Activated naive CD4-positive, alpha-beta T cell (primary cell): ENCODE measurements at places on chromosomes 3 and 15.

GRCh38 chr3:52400275-52400793 lies 44.6 kb downstream of the SEMA3G start:
- DNase-seq, result no peak

GRCh38 chr3:41182504-41183059 lies 16.7 kb upstream of the CTNNB1 start:
- DNase-seq, result no peak

- no peak for DNase-seq
These were observed 9.0 kb downstream of the GOLIM4 start for GRCh38 chr3:168086541-168087260.

DNA sequence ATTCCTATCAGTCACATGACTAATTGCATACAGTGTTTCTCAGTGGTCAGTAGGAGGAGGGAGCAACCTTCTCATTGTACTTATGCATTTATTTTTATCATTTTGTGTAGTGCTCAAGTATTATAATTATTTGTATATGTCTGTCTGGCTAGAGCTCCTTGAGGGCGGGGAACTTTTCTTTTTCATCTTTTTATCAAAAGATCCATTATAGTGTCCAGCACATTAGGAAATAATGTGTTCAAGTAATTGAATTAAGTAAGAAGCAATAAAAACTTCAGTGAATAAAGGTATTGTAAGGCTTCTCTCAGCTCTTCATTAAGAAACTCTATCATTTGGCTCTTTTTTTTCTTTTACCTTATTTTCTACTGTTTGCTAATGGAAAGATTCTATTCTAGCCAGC lies 18.8 kb downstream of the FGF7 start:
- DNase-seq, result no peak

GRCh38 chr3:188539037-188539436 lies 385.1 kb downstream of the LPP start:
- no peak for DNase-seq

- no peak for DNase-seq
These were observed 13.6 kb downstream of the IGDCC4 start for GRCh38 chr15:65409036-65409631.

GRCh38 chr15:27592036-27592760 lies 506.9 kb downstream of the OCA2 start:
- DNase-seq, result no peak

DNA sequence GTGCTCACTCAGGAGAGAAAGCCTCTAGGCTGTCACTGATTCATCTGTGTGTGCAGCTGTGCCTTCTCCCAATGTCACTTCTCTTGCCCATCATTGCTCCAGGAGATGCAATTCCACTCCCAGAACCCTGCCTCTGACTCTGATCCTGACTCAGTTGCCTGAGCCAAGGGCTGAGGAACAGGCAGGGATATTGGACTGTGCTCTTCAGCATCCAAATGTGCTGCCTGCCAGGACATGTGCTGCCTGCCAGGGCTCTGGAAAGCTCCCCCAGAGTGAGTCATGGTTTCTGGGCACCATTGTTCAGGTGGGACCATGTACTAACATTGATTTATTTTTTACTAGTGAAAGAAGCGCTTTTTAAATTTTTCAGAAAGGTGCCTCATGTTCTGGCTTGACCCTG lies 71.0 kb downstream of the TRIM42 start:
- DNase-seq, result no peak

DNA sequence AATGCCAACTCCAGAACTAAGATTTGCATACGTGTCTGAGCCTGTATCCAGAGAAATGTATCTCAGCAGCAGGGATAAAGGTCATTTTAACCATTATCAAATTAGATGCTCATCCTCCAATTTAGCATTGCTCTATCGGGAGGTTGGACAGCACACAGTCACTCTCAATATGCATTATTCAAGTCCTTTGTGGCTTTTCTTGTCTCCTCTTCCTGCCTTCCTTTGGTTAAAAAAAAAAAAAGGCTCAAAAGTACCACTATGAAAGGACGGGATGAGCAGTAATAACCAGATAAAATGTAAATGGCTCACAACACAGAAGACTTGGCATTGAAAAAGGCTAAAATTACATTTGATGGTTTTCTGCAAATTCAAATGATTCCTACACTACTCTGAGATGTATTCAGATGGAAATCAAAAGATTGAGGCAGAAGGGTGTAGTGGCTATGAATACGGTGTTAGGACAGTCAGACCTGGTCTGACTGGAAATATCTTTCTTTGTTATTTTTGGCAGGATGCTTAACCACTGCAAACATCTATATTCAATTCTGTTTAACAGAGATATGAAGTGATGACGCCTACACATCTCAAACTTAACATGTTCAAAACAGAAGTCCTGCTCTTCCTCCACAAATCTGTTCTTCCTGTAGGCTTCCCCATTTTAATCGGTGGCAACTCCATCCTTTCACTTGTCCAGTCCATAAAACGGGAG lies 109.6 kb downstream of the ADAMTS9 start:
- DNase-seq, result no peak

DNA sequence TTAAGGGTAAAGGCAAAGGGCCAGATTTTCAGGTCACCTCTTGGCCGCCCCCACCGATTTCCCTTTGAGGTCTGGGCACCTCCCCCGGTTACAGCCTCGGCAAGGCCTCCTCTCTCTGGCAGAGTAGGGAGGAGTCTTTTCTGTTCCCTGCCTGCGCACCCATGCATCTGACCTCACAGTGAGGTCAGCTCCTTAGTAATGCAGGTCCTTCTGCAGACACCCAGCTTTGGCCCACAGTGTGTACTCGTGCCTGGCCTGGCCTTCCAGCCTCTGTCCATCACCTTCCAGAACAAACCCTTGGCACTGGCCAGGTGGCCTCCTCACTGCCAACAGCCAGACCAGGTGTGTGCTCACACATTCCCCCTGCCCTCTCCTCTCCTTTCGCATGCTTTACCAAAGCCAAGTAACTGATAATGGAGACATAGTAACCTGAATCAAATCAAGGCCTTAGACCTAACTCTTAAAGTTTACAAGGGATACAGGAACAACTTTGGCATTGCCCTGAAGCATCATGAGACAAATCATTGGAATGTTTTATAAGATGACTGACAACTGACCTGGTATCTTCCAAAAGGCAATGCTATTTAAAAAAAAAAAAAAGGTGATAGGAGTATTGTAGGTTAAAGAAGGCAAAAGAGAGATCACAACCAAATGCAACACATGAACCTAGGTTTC lies 61.3 kb downstream of the CORO2B start:
- DNase-seq, result no peak

DNA sequence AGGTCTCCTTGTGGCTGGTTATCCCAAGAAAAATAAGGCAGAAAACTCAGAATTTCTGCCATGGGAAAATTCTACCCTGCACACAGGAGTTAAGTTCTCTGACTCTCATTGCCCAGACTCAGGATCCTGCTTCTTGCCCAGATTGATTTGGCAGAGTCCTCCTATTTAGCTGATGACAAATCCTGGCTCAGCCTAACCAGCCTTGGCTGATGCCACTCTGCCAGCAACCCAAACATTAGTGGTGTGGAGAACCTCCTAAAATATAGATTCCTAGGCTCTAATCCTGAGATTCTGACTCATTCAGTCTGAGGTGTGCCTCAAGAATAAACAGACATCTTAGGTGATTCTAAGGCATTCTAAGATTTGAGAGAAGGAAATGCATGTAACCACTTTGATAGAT lies 60.5 kb upstream of the ACTC1 start:
- no peak for DNase-seq

GRCh38 chr3:61454006-61454585 lies 107.3 kb upstream of the PTPRG start:
- DNase-seq, result no peak

DNA sequence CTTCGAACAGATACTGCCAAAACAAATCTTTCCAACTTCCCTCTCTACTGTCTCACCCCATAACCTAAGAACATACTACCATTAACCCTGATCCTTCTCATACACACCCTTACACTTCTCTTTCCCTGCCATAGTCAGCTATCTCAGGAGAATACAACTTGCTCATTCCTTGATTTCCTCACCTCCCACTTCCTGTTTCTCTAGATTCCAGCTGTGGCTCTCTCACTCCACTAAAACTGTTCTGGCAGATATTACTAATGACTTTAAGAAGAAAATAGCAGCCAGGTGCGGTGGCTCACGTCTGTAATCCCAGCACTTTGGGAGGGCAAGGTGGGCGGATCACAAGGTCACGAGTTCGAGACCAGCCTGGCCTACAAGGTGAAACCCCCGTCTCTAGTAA lies 4.6 kb downstream of the LSG1 start:
- no peak for DNase-seq

DNA sequence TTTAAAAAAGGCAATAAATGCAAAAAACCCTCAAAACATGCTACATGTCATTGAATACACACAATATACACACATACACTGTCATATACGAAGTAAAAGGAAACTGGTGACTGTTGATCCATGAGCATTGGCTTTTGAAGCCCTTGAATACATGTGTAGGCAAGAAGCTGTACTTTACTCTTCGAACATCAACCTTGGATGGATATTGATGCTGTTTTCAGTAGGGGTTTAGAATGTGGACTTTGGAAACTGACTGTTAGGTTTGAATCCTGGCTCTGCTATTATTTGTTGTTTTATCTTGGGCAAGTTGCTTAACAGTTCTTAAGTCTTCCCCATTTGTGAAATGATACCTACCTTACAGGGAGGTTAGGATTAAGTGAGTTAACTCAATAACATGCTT lies 30.5 kb downstream of the RNF13 start:
- no peak for DNase-seq

GRCh38 chr15:94532226-94532625 lies 300.9 kb downstream of the MCTP2 start:
- no peak for DNase-seq

- no peak for DNase-seq
These were observed 378 bp upstream of the FEM1B start for GRCh38 chr15:68277131-68277602.

- DNase-seq, result no peak
These were observed 6.6 kb downstream of the RBP1 start for GRCh38 chr3:139532976-139533375.

GRCh38 chr3:23735535-23736326 lies 70.0 kb upstream of the UBE2E1 start:
- DNase-seq, result no peak

- no peak for DNase-seq
These were observed 78.8 kb upstream of the TCF12 start for GRCh38 chr15:56839641-56840040.

- no peak for DNase-seq
These were observed 118.2 kb upstream of the TGFBR2 start for GRCh38 chr3:30488070-30488756.

- no peak for DNase-seq
These were observed 1249.8 kb downstream of the ROBO1 start for GRCh38 chr3:78517965-78518364.

GRCh38 chr3:11784971-11785377 lies 61.7 kb downstream of the TAMM41 start:
- no peak for DNase-seq

GRCh38 chr3:29164825-29165224 lies 116.0 kb upstream of the RBMS3 start:
- DNase-seq, result no peak

DNA sequence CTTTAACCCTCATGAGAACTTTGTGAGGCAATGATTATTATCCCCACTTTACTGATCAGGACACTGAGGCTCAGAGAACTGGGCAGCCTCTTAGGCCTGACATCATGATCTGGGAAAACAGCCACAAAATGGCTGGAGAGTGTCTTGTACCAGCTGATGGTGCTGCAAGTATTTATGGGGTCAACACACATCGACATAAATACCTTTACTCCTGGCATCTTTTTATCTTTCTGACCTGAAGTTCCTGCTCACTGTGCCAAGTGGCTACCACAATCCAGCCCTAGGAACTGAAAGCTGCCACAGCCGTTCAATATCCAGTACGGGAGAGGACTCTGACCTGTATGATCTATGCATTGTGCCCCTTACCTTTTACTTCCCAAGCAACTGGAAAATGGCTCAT lies 29.2 kb upstream of the MUC13 start:
- DNase-seq, result no peak

GRCh38 chr15:70698836-70699390 lies 64.4 kb downstream of the UACA start:
- no peak for DNase-seq

DNA sequence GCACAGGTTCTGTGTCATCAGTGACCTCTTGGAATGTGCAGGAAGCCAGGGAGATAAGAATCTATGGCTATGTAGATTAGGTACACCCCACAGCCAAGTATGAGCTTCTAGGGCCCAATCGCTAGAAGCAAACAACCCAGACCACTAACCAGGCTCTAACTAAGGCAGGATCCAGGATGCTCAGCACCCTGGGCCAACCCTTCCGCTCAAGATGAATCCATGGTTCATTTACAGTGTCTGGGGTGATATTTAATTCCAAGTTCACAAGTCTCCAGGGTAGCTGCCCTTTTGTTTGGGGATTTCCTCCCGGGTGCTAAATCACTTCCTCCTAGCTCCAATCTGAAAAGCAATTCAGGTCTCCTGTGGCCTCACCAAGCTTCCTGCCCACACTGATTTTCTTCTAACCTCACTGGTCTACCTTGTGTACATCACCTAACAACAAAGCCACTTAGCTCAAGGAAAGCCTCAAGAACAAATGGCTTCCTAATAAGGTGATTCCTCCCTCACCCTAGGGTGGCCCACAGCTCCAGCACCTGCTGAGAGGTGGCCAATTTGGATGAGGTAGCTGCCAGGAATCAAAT lies 2.4 kb downstream of the EHD4 start:
- no peak for DNase-seq

GRCh38 chr15:71811752-71812735 lies 1.7 kb downstream of the NR2E3 start:
- no peak for DNase-seq

DNA sequence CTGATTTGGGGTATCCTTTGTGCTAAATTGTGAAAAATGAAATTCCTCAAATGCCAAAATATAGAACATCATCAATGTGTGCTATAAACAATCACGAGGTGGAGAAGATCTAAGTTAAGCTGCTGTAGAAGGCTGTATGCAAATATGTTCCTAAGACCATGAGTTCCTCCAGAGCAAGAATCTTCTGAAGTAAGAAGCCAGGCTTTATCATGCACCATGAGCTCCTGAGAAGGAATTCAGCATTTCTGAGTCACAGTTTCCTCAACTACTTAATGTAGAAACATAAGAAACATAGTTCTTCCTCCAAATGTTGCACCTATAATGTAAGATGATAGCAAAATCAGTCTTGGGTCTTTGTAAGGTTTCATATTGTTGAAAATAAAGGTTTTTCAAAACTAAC lies 241.7 kb upstream of the MDFIC2 start:
- no peak for DNase-seq

DNA sequence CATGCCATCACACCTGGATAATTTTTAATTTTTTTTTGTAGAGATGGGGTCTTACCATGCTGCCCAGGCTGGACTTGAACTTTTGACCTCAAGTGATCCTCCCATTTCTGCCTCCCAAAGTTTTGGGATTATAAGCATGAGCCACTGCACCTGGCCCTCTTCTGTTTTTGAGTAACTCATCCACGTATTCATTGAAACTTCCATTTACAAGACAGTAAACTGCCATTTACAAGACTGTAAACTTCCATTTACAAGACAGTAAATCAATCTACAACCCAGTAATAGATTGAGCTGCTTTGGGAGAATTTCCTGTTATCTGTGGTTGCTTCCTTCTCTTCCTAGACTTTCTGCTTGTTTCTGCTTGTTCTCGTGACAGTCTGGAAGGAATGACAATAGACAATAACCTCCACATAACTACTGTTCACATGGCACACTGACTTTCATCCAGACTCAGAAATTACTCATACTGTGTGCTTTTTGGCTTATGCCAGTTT lies 114.7 kb upstream of the CCNL1 start:
- no peak for DNase-seq

GRCh38 chr3:185740133-185740532 lies 84.7 kb downstream of the IGF2BP2 start:
- no peak for DNase-seq
